ENCODE measurements at places on chromosomes 5 and 9.

- no peak for DNase-seq
Observed at GRCh38 chr9:91207729-91208418, 153.8 kb downstream of the AUH start.

DNA sequence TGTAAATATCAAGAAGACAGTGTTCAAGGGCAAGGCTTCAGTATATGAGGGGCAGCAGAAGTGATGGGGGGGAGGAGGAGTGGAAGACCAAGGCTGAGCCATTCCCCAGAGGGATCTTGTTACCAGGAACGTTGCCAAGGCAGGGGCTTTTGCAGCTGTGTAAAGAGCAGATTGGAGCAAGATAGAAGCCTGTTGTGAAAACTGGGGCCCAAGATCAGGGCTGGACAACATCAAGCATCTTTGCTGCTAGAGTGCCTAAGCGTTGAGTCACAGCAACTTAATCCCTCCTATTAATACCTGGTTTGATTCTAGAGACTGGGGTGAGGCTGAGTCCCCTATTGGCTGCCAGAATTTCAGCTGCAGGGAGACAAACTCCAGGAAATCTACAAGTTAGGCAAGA is 18.4 kb upstream of the ERCC6L2 start:
- no peak for DNase-seq

DNA sequence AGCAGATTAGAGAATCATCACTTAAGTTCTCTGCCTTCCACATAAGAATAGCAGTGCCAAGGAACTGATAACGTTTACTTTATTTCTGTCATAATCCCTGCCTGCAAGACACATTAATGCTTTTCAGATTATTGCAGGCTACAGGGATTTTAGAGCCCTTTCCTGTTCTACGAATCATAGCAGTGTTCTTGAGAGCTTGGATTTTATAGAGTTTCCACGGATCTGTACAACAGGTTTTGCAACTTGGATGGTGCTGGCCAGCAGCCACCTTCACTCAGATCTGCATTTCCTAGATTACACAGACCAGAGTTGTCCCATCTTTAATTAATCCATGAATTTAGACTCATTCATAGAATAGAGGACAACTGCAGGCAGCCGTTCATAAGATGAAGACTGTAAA is 38.1 kb downstream of the SLC12A2 start:
- no peak for DNase-seq

- no peak for DNase-seq
Observed at GRCh38 chr5:119082691-119083090, 11.8 kb downstream of the DMXL1 start.

DNA sequence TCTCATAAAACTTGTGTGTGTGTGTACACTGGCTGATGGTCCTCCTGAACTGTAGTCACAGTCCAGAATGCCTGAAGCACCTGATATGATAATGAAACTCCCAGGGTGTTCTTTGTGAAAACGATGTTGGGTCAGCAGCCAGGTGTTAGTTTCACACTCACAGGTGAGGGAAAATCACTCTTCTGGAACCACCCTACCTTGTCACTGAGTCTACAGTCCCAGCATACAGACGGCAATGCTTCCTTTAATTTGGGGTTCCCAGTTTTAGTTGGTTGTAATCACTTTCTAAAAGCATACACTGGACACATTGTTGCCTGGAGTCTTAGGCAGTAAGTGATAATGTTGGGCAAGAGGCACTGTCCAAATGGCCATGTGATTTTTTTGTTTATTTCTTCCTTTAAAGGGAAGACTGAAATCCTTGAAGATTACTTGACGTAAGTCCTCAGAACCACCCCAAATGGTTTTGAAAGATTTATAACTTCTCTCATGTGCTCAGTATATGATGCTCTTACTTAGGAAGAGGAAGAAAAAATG is 18.2 kb upstream of the MGAT1 start:
- no peak for DNase-seq

GRCh38 chr5:129972465-129973141 is 68.3 kb downstream of the CHSY3 start:
- DNase-seq = no peak

DNA sequence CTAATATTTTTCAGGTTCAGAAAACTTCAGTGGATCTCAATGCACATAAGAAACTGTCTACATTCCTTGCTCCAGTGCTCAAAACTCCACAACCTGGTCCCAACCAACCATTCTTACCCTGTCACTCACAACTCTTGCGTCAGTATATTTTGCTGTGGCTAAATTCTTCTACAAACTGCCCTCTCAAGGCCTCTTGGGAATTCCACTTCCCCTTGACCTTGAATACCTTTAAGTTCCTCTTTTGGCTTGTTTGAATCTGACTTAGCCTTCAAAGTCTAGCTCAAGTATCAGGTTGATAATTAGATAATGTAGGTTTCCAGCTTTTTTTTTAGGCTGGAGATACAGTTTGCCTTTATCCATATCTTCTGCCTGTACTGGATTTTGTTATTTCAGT is 128.3 kb downstream of the SLF1 start:
- DNase-seq = no peak

DNA sequence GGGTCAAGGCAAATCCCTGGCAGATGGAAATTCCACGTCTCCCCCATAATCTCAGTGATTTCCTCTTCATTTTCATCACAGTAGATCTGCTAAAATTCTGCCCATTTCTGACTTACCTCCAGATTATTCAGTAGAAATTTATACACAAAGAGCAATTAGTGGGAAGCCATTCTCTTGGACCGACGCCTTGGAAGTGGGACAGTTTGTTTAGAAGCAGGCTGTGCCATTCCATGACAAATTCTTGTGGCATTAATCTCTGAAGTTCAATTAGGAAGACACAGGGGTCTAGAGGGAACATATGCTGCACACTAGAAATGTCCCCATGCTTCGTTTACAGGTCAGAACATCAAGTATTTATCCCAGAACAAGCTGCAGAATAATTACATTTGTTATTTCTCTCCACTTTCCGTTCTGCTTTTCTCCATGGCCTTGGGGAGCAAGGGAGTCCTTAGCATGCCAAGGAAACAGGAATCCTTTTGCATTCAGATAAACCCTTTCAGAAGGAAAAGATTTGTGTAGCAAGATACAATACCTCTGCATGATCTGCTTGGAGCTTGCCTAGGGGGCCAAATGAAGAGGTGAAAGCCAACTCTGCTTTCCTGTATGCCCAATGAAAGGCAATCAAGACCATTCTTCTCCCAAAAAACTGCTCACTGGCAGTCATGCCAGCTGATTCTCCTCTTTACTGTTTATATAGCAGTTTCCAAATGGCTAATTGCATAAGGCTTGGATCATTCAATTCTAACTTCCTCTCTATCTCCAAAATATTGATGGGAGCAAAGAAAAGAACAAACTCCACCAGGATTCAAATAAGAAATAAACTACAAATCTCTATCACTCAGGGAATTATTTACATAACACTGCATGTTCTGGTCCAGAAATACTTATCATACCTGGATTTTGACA is 2.5 kb upstream of the PRKACG start:
- DNase-seq = no peak

GRCh38 chr9:19940811-19941535 is 152.1 kb upstream of the SLC24A2 start:
- no peak for DNase-seq
